Stimulated activated CD4-positive, alpha-beta T cell treated with anti-CD3 and anti-CD28 coated beads, Interleukin-15, amount 100 ng/mL, for 1 hour (primary cell): ENCODE measurements at places on chromosomes 1 and 21.

- no peak for DNase-seq
Observed at GRCh38 chr1:63042278-63042677, 258.3 kb downstream of the ATG4C start.

- DNase-seq = no peak
Observed at GRCh38 chr1:2494323-2494693, 18.2 kb downstream of the PLCH2 start.

DNA sequence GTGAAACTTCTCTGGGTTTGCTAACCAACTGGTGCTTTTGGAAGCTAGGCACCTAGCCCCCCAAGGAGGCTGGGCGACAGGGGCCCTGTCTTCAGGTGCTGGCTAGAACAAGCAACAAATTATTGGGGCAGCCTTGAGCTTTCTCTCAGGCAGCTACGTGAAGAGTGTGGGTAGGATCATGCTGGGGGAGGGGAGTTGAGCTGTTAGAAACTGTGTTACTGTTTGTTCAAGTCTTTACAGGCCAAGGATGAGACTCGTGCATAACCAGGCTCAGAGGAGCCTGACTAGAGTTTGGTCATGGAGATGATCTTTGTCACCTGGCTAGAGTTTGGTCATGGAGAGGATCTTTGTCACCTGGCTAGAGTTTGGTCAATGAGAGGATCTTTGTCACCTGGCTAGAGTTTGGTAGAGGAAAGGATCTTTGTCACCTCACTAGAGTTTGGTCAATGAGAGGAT lies 12.6 kb upstream of the SCCPDH start:
- no peak for DNase-seq

DNA sequence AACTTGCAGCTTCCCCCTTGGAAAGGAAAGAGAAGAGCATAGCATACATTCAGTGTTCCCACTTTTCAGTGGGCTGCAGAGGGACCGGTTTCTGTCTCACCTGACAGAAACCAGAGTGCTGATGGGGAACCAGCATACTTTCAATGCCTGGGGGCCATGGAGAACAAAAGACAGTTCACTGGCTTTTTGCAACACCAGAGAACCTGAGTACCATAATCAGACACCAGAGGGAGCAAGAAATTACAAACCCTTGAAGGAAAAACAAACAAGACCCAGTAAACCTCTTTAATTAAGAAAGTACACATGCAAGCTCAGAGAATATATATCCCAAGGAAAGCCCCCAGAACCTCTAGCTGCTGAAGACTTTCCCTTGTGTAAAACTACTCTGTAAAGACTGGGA lies 51.1 kb downstream of the CSMD2 start:
- no peak for DNase-seq

- no peak for DNase-seq
Observed at GRCh38 chr1:112530832-112531231, 22.1 kb downstream of the WNT2B start.

DNA sequence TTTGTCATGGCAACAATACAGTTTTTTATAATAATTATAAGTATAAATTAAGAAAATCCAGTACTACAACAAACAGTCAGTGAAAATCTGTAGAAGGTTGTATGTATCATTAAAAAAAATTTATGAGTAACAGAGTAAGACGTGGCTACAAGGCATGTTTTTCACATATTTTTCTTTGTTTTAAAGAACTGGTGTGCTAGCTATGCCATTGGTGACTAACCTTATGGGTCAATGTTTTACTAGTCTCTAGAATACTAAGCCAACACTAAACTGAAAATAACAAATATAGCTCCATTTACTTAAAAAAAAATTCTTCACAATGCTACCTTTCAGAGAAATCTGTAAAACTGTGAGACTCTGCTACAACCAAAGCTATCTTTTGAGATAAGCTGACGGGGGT lies 261.5 kb downstream of the ADGRL2 start:
- DNase-seq = no peak

GRCh38 chr1:241610056-241610815 lies 29.9 kb downstream of the CHML start:
- DNase-seq = no peak

DNA sequence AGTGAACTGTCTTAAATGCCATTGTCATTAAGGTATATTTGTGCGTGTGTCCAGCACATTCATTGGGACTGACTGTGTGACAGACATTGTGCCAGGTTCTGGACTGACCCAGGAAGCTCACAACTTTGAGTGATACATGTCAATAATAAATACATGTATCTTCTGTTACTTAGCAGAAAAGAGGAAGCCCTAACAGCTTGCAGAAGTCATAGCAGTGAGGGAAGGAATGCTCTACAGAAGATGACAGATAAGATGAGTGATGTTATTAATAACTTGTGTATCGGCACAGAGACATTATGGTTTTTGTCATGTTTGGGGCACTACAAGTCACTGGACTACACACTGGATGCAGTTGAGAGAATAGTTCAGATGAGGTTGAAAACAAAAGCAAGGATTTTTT lies 1.2 kb upstream of the SRSF11 start:
- no peak for DNase-seq

- DNase-seq = no peak
Observed at GRCh38 chr1:220734571-220735326, 13.4 kb upstream of the MTARC2 start.

DNA sequence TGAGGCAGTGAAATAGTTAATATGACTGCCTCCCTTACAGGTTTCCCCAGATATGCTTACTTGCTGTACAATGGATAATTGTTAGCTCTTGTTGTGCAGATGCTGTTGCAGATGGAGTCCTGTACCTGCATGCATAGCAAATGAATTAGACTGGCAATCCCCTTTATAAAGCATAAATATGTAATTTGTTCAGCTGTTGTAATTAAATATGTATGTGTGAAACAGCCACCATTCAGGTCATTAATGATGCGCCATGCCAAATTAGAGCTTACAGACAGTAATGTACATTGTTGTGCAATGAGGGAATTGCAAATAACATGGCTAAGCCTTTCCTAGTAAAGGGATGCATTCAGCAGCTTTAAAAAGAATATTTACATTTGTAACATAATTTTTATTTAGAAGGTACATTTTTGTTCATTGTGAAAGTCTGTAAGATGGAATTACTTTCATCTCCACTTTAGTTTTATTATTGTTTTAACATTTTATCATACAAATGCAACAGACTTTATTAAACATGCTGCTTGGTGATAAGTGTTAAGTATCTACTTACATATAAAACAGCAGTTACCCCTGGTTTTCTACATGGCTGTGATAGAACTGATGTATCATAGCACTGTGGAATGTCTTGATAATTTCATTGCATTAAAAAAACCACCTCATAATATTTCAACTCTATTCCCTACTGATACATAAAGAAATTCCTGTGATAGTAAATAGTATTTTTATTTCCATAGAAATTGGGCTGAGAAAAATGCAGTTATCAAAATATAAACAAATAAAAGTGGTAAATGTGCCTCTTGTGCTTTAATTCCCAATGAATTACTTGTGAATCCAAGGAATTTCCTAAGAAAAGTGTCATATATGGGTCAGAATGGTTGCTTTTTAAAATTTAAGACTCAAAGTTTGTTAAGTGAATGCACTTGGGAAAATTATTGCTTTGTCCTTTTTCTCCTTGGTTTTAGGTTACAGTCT lies 99.0 kb downstream of the NFIA start:
- DNase-seq = no peak

GRCh38 chr1:173258479-173259264 lies 51.5 kb upstream of the TNFSF4 start:
- no peak for DNase-seq
